Nucleus accumbens (tissue), 56 donors: ENCODE measurements at places on chromosomes 13 and 19.
A peak's percentile ranks its signal among the peaks of the same experiment; 100 is the strongest.

DNA sequence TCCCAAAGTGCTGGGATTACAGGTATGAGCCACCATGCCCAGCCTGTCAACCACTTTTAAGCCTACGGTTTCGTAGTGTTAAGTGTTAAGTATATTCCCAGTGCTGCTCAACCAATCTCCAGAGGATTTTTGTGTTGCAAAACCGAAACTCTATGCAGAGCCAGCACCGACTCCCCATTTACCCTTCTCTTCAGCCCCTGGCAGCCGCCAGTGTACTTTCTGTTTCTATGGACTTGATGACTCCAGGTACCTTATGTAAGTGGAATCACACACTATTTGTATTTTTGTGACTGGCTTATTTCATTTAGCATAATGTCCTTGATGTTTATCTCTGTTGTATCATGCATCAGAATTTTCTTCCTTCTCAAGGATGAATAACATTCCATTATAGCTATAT lies 1.1 kb downstream of the SULT2A1 start:
- DNase-seq: no peak

DNA sequence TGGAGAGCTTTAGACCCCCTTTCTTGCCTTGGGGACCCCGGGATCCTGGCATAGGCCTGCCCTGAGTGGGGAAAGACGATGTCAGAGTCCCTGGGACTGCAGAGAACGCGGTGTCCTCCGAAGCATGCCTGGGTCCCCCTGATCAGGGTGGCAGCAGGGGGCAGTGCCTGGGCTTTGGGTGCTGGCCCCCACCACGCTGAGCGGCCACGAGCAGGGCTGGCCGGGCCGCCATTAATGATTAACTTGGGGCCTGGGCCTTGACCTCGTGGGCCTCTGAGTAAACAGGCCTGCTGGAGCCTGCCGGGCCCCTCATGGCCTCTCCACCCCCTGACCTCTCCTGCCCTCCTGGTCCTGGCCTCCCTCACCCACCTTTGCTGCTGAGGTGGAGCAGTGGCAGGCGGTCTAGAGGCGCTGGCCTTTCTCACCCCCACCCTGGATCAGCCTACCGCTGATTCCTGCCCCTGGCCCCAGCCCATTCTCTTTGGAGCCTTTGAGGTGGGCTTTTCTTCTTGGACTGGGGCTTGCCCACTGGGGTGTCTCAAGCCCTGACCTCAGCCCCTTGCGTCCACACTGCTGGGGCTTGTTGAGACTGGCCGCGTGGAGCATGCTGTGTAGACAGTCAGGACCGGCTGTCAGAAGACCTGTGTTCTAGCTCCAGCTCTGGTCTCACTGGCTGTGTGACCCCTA lies 26.3 kb downstream of the CEBPA start:
- DNase-seq: no peak

DNA sequence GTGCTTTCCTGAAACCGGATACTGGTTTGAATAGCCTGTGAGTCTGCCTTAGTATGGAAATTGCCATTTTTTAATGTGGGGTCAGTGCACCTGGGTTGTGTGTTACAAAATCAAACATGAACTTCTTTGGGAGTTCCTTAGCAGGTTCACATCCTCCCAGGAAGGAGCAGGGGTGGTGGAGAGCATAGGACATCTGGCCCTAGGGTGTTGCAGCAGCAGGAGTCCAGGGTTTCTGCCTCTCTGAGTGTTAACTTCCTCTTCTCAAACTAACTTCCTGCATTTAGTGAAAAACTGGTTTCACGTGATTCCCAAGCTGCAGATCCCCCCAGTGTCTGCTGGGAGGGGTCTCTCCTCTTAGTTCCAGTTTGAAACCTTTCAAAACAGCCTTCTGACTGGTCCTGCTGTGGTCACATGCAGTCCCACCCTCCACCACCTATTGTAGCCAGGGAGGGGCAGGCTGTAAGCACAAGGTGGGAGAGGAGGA lies 7.2 kb downstream of the RNASEH2B start:
- DNase-seq: no peak

- DNase-seq: no peak
Measured at GRCh38 chr13:44540761-44541434, 35.2 kb downstream of the TSC22D1 start.

DNA sequence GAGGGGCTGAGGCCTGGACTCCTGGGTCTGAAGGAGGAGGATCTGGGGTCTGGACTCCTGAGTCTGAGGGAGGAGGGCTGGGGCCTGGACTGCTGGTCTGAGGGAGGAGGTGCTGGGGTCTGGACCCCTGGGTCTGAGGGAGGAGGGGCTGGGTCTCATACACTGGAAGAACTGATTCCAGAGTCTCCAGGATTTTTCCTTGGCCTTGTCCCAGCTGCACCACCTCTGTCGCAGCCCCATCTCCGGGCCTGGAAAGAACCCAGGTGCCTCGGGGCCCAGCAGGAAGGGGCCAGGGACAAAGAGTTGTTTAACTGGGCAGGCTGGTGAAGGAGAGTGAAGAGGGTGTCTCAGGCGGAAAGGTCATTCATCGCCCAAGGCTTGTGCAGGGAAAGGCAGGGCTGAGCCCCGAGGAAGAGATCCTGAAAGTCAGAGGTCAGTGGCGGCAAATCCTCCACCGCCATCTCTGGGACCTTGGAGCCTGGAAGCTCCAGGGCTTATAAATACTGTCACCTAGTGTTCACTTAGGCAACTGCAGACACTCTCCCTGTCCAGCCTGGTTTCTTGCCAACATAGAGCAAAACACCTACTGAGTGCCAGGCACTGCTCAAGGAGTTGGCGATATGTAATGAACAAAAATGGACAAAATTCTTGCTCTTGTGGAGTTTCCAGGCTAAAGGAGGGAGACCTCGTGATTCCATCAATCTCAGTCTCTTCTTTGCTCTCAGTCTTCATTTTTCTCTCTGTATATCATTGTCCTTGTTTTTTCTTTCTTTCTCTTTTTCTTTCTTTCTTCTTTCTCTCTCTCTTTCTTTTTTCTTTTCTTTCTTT lies 4.4 kb upstream of the KCNN4 start:
- peak; percentile 15 for DNase-seq

DNA sequence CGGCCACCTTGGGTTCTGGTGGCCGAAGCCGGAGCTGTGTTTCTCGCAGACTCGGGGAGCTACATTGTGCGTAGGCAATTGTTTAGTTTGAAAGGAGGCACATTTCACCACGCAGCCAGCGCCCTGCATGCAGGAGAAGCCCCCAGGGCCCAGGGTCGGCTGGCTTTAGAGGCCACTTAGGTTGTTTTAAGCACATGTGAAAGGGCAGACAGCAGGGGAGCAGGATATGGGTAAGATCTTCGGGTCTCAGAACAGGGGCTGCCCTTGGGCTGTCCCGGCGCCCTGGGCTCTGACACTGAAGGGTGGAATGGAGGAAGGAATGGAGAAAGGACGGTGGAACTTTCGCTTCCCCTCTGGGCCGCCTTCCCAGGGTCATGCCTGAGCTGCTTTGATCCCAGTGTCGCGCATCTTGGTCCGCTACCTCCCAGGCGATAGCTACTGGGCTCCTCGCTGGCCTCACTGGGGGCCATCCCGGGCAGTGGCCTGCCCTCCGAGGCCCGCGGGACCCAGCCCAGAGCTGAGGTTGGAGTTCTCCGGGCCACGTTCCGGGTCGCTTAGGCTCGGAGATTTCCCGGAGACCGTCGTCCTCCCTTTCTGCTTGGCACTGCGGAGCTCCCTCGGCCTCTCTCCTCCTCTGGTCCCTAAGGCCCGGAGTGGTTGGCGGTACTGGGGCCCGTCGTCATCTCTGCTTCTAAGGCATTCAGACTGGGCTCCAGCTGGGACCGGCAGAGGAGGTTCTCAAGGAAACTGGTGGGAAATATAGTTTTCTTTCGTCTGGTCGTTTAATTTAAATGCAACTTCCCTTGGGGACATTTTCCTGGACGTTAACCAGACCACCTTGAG lies 4.3 kb upstream of the POU4F1 start:
- DNase-seq: no peak

GRCh38 chr19:29908963-29909944 lies 32.8 kb upstream of the URI1 start:
- DNase-seq: no peak

DNA sequence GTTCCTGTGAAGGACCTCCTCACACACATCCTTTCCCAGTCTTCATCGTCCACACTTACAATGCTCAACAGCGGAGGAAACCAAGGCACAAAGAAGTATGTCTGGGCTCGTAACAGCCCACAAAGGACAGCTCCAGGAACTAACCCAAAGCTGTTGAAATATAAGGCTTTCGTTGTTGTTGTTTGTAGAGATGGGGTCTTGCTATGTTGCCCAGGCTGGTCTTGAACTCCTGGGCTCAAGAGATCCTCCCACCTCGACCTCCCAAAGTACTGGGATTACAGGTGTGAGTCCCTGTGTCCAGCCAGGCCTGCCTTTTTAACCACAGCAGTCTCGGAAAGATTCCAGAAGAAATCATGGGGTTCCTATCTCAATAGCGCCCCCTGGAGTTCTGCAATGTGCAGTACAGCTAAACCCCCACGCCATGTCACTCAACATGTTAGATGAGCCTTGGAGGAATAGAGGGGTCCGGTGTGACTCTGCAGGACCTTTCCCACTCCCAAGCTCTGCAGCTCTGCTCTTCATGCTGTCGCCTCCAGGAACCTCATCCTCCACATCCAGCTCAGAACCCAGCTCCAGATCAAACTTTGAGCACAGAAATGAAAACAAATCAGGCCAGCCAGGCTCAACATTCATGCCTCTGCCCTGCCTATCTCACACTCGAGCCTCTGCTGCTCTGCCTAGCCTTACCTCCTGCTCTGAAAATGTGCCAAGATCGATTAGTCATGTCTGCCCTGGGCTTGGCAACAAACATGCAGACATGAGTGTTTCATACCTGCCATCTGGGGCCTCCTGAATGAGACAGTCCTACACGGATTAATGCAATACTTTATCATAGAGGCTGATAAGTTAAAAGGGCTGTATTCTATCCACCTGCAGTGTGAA lies 7.5 kb downstream of the PLA2G4C start:
- no peak for DNase-seq

DNA sequence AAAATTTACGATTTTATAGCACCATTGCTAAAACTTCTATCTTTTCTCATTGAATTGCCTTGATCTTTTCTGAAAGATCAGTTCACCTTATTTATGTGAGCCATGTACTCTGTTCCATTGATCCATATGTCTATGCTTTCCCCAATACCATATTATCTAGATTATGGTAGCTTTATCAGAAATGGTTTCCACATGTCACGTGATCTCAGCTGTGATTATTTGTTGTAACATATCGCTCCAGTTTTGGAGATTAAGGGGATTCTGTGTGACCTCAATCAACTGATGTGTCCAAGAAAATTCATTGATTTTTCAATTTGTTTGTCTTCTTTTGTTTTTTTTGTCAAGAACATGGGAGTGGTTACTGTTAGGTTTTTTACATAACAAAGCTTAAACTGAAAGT lies 1114.5 kb upstream of the ATXN8OS start:
- no peak for DNase-seq

DNA sequence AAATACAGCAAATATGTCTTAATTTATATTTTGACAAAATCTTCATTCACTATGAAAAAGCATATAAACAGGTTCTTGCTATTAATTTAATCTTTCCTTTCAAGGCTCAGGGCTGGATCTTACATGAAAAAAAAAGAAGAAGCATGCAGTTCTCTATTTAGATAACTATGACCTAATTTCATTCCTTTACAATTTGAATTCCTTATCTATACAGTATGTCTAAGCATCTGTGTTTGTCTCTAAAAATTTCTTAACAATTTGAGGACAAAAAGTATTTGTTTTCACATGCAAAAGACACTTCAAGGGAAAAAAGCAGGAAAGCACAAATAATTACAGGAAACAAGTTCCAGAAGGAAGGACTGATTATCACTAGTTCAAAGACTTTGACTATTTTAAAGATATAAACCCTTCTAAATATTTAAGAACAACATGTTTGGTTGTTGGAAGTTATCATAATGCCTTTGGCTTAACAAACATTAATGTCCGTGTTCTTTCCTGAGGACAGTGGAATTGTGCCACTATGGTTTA lies 157.5 kb downstream of the TBC1D4 start:
- DNase-seq: no peak

- DNase-seq: no peak
Measured at GRCh38 chr19:18156268-18156667, 3.3 kb downstream of the PIK3R2 start.

DNA sequence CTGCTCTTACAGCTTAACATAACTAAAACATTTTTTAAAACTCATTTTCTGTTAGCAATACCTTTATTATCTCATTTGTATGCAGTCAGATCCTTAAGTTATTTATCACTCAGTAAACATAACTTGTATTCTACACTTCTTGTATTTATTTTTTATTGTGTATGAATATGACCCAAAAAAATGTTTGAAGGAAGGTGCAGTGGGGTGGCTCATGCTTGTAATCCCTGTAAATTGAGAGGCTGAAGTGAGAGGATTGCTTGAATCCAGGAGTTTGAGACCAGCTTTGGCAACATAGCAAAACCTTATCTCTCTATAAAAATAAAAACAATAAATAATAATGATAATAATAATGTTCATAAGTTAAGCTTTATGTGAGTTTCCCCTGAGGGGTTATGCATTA lies 1004.8 kb downstream of the SLITRK5 start:
- no peak for DNase-seq

DNA sequence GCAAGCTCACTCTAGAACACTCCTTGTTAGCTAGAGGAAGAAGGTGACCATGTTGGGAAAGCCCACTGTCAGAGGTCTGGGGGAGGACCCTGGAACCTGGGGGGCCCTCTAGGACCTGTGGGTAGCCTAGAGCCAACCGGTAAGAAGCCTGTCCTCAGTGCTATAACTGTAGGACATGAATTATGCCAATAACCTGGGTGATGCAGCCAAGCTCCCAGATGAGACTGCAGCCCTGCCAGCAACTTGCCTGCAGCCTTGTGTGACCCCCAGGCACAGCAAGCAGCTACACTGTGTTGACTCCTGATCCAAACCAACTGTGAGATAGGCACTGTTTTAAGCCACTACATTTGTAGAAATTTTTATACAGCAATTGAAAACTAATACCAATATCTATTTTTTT lies 122.3 kb downstream of the MIPEP start:
- DNase-seq: no peak

- DNase-seq: peak; percentile 22
Measured at GRCh38 chr19:9883231-9883758, 48.2 kb downstream of the PIN1 start.

GRCh38 chr19:20333508-20333907 lies 166.5 kb downstream of the ZNF486 start:
- no peak for DNase-seq
